ENCODE measurements at places on chromosomes 2 and 18. TPM values are rescaled to one million over a fixed set of nuclear protein-coding genes. Genes with fewer than 3 reads are reported as not detected.

GRCh38 chr2:95060446-95061118 is 35.1 kb downstream of the MAL start:
- DNase-seq = peak; percentile 23

DNA sequence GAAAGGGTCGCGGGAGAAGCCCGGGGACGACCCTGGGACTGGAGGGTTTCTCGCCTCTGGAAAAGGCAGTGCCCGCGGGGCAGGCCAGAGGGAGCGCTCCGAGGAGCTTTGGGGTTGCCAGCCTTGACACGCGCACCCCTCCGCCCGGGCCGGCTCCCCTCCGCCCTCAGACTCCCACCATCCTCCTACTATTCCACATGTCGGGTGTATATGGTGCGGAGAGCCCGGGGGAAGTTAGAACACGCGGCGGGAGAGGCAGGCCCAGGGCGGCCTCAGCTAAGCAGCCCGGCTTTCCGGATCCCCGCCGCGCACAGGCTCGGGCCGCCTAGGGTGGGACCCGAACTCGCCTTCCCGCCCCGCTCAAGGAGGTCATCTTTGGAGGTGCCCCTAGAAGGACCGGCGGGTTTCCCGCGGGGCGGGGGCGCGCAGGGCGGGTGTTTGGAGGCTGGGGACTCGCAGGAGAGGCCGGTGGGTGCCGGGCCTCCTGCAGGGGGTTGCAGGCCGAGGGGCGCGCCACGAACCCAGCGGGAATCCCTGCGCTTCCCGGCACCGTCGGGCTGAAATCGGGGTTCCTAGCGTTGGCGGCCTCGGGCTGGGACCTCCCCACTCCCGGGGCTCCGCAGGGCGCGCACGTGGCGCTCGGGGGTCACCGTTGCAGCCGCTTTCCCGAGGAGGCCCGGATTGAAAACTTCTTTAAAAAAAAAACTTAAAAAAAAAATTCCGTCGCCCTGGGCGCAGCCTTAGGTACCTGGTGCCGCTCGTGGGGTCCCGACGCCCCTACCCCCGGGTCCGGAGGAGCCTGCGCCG is 3.7 kb downstream of the NFATC1 start:
- no peak for DNase-seq

DNA sequence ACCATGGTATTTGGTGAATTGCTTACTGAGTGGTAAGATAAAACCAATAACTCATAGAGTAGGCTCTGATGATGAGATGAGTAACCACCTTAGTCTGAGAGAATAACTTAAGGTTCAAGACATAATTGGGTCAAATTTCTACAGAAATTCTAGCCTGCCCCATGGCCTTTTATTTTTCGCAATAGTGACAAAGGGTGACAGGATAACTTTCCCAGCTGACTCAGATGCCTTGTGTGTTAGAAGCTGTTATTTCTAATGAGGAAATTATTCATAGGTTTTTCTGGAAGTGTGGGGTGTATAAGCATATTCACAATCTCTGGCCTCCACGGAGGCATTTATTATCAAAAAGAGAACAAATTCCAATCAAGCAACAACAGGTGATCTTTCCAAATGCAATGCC is 159.0 kb downstream of the NUP35 start:
- DNase-seq = no peak

The CROCC2 gene
- not detected for total RNA-seq

GRCh38 chr2:122328816-122329215 is 573.4 kb downstream of the TSN start:
- DNase-seq = no peak

DNA sequence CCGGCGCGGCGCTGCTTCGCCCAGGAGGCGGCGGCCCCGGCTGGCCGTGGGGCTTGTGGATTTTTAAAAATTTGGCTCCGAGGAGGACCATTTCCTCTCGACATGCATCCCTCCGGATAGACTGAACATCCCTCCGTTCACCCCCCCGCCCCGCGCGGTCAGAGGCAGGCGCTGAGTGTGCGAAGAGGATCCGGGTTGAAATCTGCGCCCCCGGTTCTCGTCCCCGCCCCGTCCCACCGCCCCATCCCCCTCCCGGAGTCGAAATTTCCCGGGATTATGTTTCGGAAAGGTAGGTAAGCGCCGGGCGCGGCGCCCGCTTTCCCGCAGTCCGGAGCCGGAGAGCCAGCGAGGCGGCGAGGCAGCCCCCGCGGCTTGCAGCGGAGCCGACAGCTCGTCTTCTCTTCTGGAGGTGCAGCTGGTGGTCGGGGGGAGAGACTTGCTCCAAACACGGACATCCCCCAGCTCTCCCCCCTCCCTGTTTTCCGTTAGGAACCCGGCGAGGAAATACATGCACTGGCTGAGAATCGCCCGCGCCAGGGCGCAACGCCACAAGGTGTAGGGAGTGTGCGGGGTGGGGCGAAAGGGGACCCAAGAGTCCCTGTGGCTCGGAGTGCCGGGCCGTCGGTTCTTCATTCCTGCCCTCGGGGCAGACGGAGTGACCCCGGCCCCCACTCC is at the start of gene PRKCE:
Gene PRKCE (plus strand): TSS at position 261 of the 675 bp plus-strand sequence.
- DNase-seq = peak; percentile 76

- no peak for DNase-seq
Measured at GRCh38 chr18:38606841-38607240, 1041.2 kb upstream of the CELF4 start.

DNA sequence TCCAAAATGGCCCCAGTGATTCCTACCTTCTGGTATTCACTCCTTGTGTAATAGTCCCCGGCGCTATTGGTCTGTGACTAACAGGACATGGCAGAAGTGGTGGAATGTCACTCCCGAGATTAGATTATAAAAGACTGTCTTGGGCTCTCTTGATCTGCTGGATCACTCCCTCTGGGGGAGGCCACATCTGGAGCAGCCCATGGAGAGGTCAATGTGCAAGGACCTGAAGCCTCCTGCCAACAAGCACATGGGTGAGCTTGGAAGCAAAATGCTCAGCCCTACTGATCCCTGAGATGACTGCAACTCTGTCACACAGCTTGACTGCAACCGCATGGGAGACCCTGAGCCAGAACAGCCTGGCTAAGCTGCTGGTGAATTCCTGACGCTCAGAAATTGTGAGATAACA is 94.3 kb upstream of the GLI2 start:
- DNase-seq = no peak

DNA sequence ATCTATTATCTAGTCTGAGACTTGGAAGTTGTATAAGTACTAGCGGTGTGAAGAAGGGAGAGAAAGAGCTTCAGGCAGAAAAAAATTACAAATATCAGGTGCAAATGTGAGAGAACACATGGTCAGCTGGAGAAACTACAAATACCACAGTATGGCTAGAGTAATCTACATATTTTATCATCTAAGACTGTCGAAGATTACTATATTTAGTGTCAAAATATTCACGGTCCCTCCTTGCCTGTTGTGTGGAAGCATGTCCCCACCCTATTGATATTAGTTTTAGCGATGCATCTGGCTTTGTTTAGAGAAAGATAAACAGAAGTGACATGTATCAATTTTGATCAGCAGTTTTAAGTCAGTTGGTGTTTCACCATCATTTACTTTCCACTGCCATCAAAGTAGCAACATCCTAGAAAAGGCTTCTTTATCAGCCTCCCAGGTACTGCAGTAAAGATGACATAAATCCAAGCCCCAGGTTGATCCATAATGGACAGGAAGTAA is 90.5 kb upstream of the ITGA4 start:
- no peak for DNase-seq

The TMEM37 gene
- not detected for total RNA-seq

The CACNB4 gene
- total RNA-seq = 0.14 TPM

DNA sequence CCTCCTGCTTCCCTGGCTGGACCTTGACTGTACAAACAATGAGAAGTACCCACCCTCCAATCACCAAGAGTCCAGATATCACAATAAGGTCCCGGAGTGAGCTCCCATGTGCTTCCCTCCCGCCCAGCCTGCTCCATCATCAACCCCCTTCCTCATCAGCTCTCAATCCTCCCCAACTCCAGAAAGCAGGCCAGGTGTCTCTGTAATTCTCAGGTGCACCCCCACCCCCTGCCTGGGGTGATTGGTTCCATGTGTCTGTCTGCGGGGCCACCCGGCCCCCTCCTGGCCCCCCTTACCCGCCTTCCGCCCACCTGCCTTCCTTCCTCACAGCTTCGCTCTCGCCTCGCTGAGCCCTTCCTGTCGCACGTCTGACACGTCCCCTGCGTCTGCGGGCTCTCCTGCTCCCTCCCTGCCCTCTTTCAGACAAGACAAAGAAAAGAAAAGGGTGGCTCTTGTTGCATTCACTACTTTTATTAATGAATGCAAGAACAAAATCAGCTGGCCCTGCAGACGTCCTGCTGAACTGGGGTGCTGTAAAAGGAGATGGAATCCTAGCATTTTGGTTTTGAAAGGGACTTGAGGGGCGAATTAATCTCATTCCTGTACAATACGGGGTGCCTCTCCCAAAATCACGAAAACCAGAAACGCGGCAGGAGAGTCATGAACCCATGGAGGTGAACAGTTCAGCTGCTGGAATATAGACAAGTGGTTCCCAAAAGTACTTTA is 26.5 kb upstream of the IGFBP2 start:
- peak; percentile 81 for DNase-seq

DNA sequence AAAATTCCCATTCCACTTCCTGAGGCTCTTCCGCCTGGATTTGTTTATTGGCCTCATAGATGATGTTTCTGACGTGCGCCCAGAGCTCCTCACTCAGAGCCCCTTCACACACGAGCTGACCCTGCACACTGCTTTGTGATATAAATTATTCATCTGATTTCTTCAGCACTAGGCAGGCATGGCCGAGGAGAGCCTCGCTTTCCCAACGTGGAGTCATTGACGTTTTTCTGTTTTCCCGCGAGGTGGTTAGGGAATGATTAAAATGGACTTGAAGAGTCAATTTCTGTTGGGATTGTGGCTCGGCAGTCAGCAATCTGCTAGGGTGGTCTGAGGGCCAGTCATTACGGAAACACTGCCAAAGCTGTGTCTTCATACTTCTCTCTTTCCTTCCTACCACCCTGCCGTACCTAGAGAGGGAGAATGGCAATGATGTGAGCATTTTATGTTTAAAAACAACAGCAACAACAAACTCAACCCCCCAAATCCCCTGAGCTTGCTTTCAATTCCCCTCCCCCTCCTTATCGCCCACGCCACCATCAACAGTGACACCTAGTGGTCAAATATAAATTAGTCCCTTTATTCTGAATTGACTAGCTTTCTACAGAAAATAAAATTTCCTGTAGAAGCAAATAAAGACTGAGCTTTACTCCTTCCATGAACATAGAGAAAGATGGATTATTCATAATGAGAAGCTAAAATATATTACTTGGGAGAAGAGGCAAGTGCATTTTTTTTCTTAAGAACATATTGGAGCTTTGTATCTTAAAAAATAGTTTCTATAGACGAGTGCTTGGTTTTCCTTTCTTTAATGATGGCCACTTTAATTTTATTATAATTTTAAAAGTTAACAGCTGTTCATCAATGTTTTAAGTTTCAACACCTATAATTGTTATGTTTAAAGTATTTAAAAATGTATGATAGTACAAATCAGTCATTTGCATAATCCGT is 285.1 kb downstream of the MTX2 start:
- peak; percentile 50 for DNase-seq

The EMILIN1 gene
- 0.79 TPM for total RNA-seq

The SULT1C4 gene
- not detected for total RNA-seq

GRCh38 chr18:13377496-13377895 is 158.9 kb downstream of the LDLRAD4 start:
- DNase-seq = no peak

GRCh38 chr2:205776720-205777119 is 94.4 kb downstream of the NRP2 start:
- no peak for DNase-seq

DNA sequence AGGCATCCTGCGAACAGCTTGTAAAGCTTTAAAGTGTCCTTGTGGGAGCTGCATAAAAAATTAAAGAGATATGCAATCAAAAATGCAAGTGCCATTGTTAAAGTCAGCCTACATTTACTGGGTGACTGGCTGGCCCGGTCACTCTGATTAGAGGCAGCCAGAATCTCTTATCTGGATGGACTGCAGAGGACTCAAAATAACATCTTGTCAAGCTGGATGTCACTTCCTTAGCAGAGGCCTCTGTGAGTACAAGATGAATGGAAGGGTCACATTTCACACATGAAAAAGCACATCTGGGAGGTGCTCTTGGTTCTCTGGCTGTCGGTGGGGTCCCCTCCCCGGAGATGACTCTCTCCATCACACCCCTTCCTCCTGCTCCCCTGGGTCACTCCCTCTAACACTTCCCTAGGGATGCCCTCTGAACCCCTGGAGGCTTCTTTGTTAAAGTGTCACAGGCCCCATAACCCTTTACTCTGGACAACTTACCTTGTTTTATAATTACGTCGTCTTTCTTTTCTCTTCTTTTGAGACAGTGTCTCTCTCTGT is 122.1 kb downstream of the SH3BP4 start:
- DNase-seq = no peak

GRCh38 chr2:112310906-112311305 is 35.5 kb downstream of the ZC3H6 start:
- DNase-seq = no peak

- no peak for DNase-seq
Measured at GRCh38 chr2:67581751-67582150, 184.6 kb downstream of the ETAA1 start.

The FBXO15 gene
- 0.70 TPM for total RNA-seq

The MROH2A gene
- not detected for total RNA-seq

DNA sequence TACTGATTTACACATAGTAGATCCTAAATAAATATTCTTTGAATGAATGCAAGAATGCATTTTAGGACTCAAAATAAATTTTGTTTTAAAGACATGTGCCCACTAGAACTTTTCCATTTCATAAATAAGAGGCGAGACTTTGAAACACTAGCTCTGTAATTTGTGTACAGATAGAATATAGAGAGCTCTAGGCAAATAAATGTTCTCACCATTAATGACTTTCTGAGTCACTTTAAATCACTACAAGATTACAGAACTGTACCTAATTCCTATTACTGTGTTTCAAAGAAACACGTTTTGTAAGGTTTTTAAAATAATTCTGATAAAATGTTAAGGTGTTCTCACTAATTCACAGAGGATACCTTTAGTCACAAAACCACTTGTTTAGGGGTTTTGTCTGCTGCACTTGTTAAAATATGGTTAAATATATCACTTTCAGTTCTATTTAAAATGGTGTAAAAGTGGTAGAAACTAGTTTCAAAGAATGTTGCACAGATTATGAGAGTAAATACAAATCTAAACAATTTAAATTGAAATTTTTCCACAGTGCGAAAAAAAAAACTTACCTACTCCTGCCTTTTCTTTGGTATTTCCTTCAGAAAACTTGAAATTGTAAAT is 158.7 kb upstream of the ZC3H15 start:
- DNase-seq = no peak

- no peak for DNase-seq
Measured at GRCh38 chr2:108630567-108631405, 88.5 kb upstream of the RANBP2 start.

The C18orf63 gene
- total RNA-seq = not detected

DNA sequence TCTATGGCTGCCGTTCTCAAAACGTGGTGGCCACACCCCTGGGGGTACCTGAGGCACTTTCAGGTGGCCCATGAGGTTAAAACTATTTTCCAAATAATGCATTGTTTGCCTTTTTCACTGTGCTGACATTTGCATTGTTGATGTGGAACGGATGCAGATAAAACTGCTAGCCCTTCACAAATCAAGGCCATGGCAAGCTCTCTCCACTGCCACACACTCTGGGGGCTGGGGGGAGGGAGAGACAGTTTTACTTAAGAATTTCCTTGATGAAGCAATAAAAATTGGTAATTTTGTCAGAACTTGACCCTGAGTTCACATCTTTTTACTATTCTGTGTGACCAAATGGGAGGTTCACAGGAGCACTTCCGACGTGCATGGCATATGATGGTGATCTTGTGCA is 22.0 kb upstream of the TGIF1 start:
- no peak for DNase-seq

- no peak for DNase-seq
Measured at GRCh38 chr2:172969166-172969565, 106.5 kb upstream of the MAP3K20 start.

GRCh38 chr2:36193680-36194079 is 161.9 kb upstream of the CRIM1 start:
- DNase-seq = no peak

The SERPINB11 gene
- total RNA-seq = not detected

Data from activated CD8-positive, alpha-beta memory T cell treated with anti-CD3 and anti-CD28 coated beads, Interleukin-2, amount 10 ng/mL, durations not matched to agents 7 days and 5 days (primary cell).